ENCODE measurements at places on chromosomes 1 and 21.

DNA sequence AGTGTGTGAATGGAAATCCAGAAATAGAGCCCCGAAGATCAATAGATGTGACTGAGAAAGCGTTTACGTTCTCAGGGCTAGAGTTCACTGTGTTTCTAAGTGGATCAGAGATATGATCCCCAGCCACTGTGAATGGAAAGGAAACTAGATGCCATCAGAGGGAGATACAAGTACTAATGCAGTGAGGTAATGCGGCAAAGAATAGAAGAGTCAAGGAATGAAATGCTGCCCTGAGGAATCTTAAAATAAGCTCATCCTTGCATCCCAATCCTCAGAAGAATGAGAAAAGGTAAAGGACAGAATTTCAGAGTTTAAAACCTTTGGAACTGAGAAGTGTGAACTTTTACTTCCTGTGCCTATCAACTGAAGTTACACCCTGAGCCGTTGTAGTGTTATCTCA, 165.5 kb upstream of the ESRRG start:
- no peak overlapping the region for H3K27ac ChIP-seq
- H3K27me3 ChIP-seq: no peaks in the 10 kb centered on the region
- no peaks in the 10 kb centered on the region for H3K36me3 ChIP-seq
- no peak overlapping the region for H3K4me3 ChIP-seq

DNA sequence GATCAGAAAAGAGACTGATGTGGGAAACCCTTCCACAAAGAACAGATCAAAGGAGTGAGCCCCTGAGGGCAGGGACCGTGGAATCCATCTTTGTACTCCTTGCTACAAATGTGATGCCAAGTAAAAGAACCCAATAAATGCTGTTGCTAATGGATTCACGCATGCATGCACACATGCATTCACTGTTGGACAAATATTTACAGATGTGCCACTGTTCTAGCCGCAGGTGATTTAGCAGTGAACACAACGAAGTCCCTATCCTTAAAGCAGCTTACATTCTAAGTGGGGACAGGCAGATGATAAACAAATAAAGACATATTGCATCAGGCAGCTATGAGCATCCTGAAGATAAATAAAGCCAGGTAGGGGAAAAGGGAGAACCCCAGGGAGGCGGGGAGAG, 67.8 kb downstream of the ITPKB start:
- peaks cover 17% of the 10 kb centered on the region for H3K4me1 ChIP-seq

- no peak overlapping the region for H3K4me3 ChIP-seq
- H3K36me3 ChIP-seq: peaks cover 5% of the 10 kb centered on the region
- no peaks in the 10 kb centered on the region for H3K27me3 ChIP-seq
- no peak overlapping the region for H3K27ac ChIP-seq
Measured at GRCh38 chr1:12488666-12489354, 129.2 kb downstream of the DHRS3 start.

- H3K27me3 ChIP-seq: no peaks in the 10 kb centered on the region
- no peak overlapping the region for H3K4me3 ChIP-seq
- no peak overlapping the region for H3K27ac ChIP-seq
- DNase-seq: peak; percentile 80
- H3K36me3 ChIP-seq: no peaks in the 10 kb centered on the region
Measured at GRCh38 chr1:197521118-197521739, 253.2 kb downstream of the CRB1 start.

- no peaks in the 10 kb centered on the region for H3K27me3 ChIP-seq
- H3K36me3 ChIP-seq: no peaks in the 10 kb centered on the region
- H3K27ac ChIP-seq: no peak overlapping the region
- H3K4me1 ChIP-seq: peaks cover 32% of the 10 kb centered on the region
- DNase-seq: peak; percentile 77
Measured at GRCh38 chr1:8671306-8671917, 146.0 kb downstream of the RERE start.

DNA sequence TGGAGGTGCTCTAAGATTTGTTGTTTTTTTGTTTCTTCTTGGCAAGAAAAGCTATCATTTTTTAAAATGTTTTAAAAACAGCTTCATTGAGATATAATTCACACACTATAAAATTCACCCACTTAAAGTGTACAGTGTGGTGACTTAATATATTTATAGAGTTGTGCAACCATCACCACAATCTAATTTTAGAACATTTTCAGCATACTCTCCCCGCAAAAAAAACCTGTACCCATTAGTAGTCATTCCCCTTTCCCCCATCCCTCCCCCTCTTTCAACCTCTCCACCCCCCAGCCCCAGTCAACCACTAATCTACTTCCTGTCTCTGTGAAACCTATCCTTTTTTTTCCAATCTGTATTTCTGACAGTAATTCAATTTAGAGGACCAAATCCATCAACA, 30.6 kb downstream of the ZC3H11B start:
- H3K27me3 ChIP-seq: no peaks in the 10 kb centered on the region
- H3K4me1 ChIP-seq: 0 out of 2 replicates have a peak, but pooled peaks cover 7% of the 10 kb centered on the region
- H3K4me3 ChIP-seq: no peak overlapping the region
- no peaks in the 10 kb centered on the region for H3K36me3 ChIP-seq
- no peak for DNase-seq
- H3K27ac ChIP-seq: no peak overlapping the region

- no peak overlapping the region for H3K4me3 ChIP-seq
- H3K27me3 ChIP-seq: no peaks in the 10 kb centered on the region
- H3K4me1 ChIP-seq: no peaks in the 10 kb centered on the region
- DNase-seq: no peak
Measured at GRCh38 chr1:66998972-66999371, 55.0 kb downstream of the SLC35D1 start.

DNA sequence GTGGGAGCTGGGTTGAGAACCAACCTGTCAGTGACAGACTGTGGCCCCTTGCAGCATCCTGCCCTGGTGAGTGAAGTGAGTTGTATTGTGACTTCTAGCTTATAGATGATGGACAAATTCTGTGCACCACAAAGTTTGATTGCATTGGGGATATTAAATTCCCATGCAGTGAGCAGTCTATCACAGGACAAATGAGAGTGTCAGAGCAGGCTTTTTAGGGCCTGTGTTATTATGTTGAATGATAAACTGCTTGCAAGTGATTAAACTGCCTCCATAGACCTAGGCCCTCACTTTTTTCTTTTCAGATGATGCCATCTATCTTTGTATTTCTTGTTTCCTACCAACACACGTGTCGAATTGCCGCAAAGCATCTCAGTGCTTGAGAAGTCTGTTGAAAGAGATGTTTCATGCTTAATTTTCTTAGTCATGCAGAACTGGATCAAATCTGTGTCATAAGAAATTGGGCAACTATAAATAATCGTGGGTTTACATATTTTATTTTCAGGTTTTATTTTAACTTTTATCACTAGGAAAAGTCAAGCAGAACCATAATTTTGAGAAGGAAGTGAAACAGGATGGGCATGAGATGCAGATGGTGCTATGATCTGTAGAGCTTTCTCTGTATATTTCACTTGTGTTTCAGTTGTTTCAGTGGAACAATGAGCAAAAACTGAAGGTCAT, 199.2 kb downstream of the S1PR1 start:
- no peaks in the 10 kb centered on the region for H3K27me3 ChIP-seq
- no peak overlapping the region for H3K4me3 ChIP-seq
- no peak overlapping the region for H3K27ac ChIP-seq
- no peak for DNase-seq

GRCh38 chr1:89908672-89909436, 86.1 kb upstream of the ZNF326 start:
- H3K4me3 ChIP-seq: no peak overlapping the region
- H3K27me3 ChIP-seq: no peaks in the 10 kb centered on the region
- peak overlapping the region; percentile 96 for H3K27ac ChIP-seq
- DNase-seq: no peak

DNA sequence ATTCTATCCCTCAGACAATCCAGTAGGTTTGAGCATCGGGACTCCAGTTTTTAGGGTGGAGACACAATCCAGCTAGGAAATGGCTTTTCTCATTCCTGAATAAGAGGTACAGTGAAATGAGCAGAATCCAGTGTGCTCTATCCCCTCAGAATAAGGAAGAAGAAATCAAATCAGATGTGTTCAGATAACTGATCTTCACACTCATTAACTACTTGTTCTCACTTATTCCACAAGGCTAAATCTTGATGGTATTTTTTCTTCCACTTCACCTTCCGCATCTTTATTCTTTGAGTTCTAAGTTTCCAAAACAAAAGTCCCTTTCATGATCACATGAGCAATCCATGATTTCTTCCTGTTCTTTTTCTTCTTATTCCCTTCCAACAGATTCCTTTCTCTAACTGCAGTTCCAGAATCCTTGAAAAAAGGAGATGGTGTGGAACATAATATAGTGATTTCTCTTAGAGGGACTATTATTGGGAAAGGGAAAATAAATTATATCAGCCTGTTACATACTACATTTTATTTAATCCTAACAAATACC, 1.7 kb downstream of the SYT11 start:
- H3K27me3 ChIP-seq: no peaks in the 10 kb centered on the region
- peak overlapping the region; percentile 94 for H3K27ac ChIP-seq
- H3K36me3 ChIP-seq: no peaks in the 10 kb centered on the region
- H3K4me3 ChIP-seq: peak overlapping the region; percentile 61

DNA sequence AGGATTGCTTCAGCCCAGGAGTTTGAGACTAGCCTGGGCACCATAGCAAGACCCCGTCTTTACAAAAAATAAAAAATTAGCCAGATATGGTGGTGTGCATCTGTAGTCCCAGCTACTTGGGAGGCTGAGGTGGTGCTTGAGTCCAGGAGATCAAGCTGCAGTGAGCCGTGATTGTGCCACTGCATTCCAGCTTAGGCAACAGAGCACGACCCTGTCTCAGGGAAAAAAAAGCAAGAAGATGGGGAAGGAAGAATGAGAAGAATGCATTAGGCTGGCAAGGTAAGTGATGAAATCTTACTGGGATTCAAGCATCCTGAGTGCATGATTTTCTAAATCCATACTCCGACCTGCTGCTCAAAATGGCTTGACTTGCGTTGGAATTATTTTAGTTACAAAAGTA, 6.8 kb downstream of the PCP4L1 start:
- H3K4me3 ChIP-seq: no peak overlapping the region
- H3K4me1 ChIP-seq: peaks cover 23% of the 10 kb centered on the region
- no peaks in the 10 kb centered on the region for H3K36me3 ChIP-seq
- peaks cover 12% of the 10 kb centered on the region for H3K27me3 ChIP-seq

Data from GM23338 (cell line).